ENCODE measurements at places on chromosomes 1 and 21. TPM values are rescaled to one million over a fixed set of nuclear protein-coding genes. Genes with fewer than 3 reads are reported as not detected.

The AMPD1 gene
- not detected for total RNA-seq

GRCh38 chr1:52164604-52165003 lies 22.7 kb downstream of the ZFYVE9 start:
- no peak for DNase-seq

- peak; percentile 33 for DNase-seq
Observed at GRCh38 chr21:45899317-45900033, 82.1 kb upstream of the COL6A1 start.

- no peak for DNase-seq
Observed at GRCh38 chr1:98860329-98860728, 144.3 kb downstream of the PLPPR5 start.

GRCh38 chr1:214229736-214230135 lies 51.2 kb upstream of the SMYD2 start:
- DNase-seq: no peak

- DNase-seq: no peak
Observed at GRCh38 chr1:228149406-228150119, at the start of gene GJC2. Gene GJC2 (plus strand): TSS chr1:228149930. CDS start chr1:228157759, 7,829 bp downstream.

The OSCP1 gene
- 2.7 TPM for total RNA-seq

GRCh38 chr1:15674386-15675159 lies 9.5 kb upstream of the PLEKHM2 start:
- no peak for DNase-seq

The ERICH3 gene
- not detected for total RNA-seq

The PGBD5 gene
- 0.02 TPM for total RNA-seq

The LYPD8 gene
- not detected for total RNA-seq

The BRINP3 gene
- not detected for total RNA-seq

DNA sequence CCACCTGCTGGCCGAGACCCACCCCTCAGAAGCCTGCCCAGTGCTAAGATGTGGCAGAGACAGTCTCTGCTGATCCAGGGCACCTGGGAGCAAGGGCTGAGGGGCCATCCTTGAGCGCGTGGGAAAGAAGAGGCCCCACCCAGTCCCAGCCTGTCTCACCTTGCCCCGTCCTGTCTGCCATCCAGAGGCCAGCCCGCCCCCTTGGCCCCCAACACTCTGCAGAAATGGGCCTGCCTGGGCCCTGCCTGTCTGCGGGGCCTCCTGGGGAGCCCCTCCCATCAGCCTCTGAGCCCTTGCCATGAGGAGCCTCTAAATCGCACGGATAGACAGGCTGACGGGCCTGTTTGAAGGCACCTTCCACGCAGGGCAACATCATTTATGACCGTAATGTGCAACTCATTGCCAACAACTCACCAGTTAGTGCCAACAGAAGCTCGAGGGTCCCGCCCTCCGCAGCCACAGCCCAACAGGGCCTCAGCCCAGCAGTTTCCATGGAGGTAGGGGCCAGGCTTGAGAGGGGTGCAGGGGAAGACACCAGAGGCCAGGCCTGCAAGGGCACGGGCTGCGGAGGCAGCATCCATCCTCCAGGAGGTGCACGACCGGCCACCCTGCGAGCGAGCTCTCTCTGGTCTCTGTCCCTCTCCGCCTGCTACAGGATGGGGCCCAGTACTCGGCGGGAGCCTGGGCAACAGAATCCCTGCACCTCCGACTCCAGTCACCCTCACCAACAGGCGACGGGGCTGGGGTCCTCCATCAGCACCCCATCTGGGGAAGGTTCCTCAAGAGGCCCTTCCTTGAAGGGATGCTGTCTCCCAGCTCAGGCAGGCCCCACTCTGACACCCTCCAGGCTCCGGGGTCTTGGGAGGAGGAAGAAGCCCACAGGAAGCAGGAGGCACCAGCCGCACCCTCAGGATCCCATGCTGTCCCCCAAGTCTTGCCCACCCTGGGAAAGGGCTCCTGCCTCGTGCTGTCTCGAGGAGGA lies 78.0 kb downstream of the MEGF6 start:
- no peak for DNase-seq

- no peak for DNase-seq
Observed at GRCh38 chr1:212618466-212619210, 10.1 kb downstream of the ATF3 start.

The BATF3 gene
- 314 TPM for total RNA-seq

The BARHL2 gene
- total RNA-seq: not detected

The MARCKSL1 gene
- total RNA-seq: 13.1 TPM

DNA sequence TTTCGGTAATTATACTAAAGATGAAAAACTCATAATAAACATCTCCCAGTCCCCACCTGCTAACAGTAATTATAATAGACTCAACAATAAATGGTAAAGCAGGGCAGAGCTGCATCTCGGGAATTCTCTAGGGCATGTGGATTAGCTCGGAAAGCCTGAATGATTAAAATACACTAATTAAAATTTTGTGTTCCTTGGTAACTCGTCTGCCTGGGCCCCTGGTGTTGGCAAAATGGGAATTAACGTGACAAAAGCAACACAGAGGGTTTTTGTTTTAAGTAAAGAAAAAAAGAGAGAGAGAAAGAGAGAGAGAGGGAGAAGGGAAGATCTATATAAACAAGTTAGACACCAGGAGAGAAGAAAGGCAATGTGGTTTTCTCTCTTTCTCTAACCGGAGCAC lies 62.1 kb downstream of the CASZ1 start:
- DNase-seq: no peak
